Left ventricle myocardium inferior (tissue), 1 donor: ENCODE measurements at places on chromosomes 4 and X. TPM values are rescaled to one million over a fixed set of nuclear protein-coding genes. Genes with fewer than 3 reads are reported as not detected.
A peak's percentile ranks its signal among the peaks of the same experiment; 100 is the strongest.

DNA sequence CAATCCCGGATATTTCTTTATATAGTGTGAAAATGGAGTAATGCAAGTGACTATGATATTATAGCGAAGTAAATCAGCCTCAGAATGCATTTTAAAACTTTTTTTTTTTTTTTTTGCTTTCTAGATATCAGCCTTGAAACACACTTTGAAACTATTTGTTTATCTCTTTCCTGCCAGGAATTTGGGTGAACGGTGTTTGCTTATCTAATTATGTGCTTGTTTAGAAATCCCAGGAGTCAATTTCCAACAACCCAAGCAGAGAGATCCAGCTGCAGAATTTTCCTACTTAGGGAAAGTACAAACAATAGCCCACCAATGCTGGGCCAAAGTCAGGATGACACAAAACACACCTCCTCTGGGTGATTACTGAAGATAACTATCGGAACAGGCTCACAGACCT, 958.8 kb downstream of the PCDH18 start:
- H3K27me3 ChIP-seq = no peaks in the 10 kb centered on the region
- H3K27ac ChIP-seq = no peak overlapping the region
- H3K36me3 ChIP-seq = no peaks in the 10 kb centered on the region
- no peaks in the 10 kb centered on the region for H3K4me1 ChIP-seq

- H3K27ac ChIP-seq = no peak overlapping the region
- H3K4me3 ChIP-seq = no peak overlapping the region
Measured at GRCh38 chr4:3826247-3827172, 60.3 kb downstream of the ADRA2C start.

GRCh38 chrX:45851434-45851991, 650.8 kb upstream of the DIPK2B start:
- H3K4me1 ChIP-seq = peaks cover 7% of the 10 kb centered on the region
- no peaks in the 10 kb centered on the region for H3K36me3 ChIP-seq
- DNase-seq = no peak
- peaks cover 12% of the 10 kb centered on the region for H3K27me3 ChIP-seq

DNA sequence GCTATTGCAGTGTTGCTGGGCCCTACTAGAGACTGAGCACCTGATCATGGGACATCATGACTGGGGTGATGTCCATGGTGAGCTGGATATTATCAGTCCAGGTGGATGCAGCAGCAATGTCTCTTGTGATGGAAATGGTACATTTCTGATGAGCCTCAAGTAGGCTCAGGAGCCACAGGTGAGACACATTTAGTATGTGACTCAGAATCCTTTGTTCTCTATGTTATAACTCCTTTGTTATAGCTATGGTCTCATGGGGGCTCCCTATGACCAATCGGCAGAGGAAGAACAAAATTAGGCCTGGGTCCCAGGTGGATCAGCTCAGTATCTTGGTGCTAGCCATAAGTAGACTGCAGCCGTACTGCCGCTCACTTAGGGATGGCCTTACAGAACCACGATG, 107.9 kb upstream of the FAT1 start:
- no peak overlapping the region for H3K4me3 ChIP-seq
- no peaks in the 10 kb centered on the region for H3K27me3 ChIP-seq
- H3K36me3 ChIP-seq = no peaks in the 10 kb centered on the region
- no peaks in the 10 kb centered on the region for H3K4me1 ChIP-seq
- no peak for DNase-seq

DNA sequence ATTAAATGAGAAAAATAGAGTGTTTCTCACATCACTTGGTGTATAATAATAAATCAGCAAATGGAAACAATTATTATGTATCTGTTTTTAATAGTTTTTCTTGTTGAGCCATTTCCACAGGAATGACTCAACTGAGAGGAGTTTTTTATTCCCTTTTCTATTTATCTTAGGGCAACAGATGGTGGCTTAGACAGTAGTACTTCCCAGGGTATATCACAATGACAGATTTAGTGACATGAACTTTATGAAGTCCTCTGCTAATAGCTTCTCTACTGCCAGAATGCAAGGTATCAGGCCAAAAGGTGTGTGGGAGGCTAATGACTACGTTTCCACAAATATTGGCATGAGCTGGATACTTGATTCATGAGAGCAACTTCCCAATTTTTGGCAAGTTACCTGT, 126.7 kb downstream of the HTR2C start:
- no peak overlapping the region for H3K4me3 ChIP-seq
- DNase-seq = no peak
- no peaks in the 10 kb centered on the region for H3K36me3 ChIP-seq
- H3K27me3 ChIP-seq = no peaks in the 10 kb centered on the region
- H3K27ac ChIP-seq = no peak overlapping the region

- no peaks in the 10 kb centered on the region for H3K36me3 ChIP-seq
- no peak overlapping the region for H3K4me3 ChIP-seq
- no peak overlapping the region for H3K27ac ChIP-seq
- H3K27me3 ChIP-seq = no peaks in the 10 kb centered on the region
Measured at GRCh38 chr4:24002330-24002966, 112.6 kb upstream of the PPARGC1A start.

GRCh38 chr4:41718907-41719306, 29.6 kb downstream of the PHOX2B start:
- peaks cover 96% of the 10 kb centered on the region for H3K27me3 ChIP-seq
- no peaks in the 10 kb centered on the region for H3K4me1 ChIP-seq
- H3K36me3 ChIP-seq = no peaks in the 10 kb centered on the region
- no peak overlapping the region for H3K4me3 ChIP-seq

DNA sequence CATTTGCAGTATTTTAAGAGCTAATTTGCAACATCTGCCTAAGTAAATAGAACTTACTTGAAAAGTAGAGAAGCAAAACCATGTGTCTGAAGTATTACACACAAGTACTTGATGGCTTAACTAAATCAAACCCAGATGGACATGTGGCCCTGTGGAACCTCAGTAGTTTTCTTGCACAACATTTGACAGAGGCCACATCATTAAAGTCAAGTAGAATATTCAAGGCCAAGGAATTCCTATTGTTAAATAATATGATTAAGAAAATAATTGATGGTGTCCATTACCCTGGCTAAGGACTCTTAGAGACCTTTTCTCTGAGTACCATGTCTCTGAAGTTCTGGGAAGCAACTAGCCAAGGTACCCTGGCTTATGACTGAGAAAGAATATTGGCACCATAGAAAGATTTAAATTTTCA, 135.4 kb upstream of the OTUD4 start:
- H3K4me1 ChIP-seq = no peaks in the 10 kb centered on the region
- no peak for DNase-seq
- H3K4me3 ChIP-seq = no peak overlapping the region

- DNase-seq = peak; percentile 22
- H3K27ac ChIP-seq = peak within 1 kb of the TSS; percentile 88
- peaks cover 69% of the 10 kb centered on the region for H3K27me3 ChIP-seq
- H3K4me3 ChIP-seq = peak within 1 kb of the TSS; percentile 77
- H3K4me1 ChIP-seq = peaks cover 56% of the 10 kb centered on the region
- no peaks in the 10 kb centered on the region for H3K36me3 ChIP-seq
Measured at GRCh38 chr4:30720021-30720660, at the start of gene PCDH7. Gene PCDH7 (plus strand): TSS chr4:30720369. CDS start chr4:30721423, 1,054 bp downstream.

DNA sequence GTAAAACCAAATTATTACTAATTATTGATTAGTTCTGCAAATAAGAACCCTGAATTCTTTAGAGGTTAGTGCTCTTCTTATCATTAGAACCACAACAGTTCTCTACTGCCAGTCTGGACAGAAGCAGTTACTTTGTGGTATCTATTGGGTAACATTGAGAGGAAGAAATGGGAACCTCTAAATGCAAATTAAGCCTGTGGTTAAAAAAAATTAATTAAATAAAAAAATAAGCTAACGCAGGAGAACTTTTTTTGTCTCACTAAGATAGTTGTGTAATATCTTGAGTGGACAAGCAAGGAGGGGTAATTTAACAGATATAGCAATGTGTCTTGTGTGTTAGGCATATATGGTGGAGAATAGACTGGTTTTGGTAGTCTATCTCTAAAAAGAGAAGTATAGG, 32.9 kb upstream of the TET2 start:
- no peaks in the 10 kb centered on the region for H3K36me3 ChIP-seq
- H3K4me1 ChIP-seq = no peaks in the 10 kb centered on the region
- no peak for DNase-seq
- no peak overlapping the region for H3K4me3 ChIP-seq
- no peaks in the 10 kb centered on the region for H3K27me3 ChIP-seq

The DUSP21 gene
- not detected for total RNA-seq

The ARHGAP36 gene
- not detected for total RNA-seq

The SEPTIN6 gene
- 5.6 TPM for total RNA-seq

The CPEB2 gene
- 23.3 TPM for total RNA-seq

The RAB9B gene
- 29.3 TPM for total RNA-seq

The CCKAR gene
- not detected for total RNA-seq

The TLR7 gene
- 0.69 TPM for total RNA-seq

The RNF175 gene
- total RNA-seq = 0.71 TPM
